Neural progenitor cell (in vitro differentiated cells): ENCODE measurements at places on chromosomes 6 and 20.

- peak; percentile 99 for DNase-seq
Observed at GRCh38 chr20:31514154-31515071, at the start of gene HM13. Gene HM13, plus strand, starts transcription at chr20:31514442. Its CDS starts 110 bp downstream, at chr20:31514552.

GRCh38 chr20:41531518-41532275 lies 86.5 kb downstream of the CHD6 start:
- no peak for DNase-seq

DNA sequence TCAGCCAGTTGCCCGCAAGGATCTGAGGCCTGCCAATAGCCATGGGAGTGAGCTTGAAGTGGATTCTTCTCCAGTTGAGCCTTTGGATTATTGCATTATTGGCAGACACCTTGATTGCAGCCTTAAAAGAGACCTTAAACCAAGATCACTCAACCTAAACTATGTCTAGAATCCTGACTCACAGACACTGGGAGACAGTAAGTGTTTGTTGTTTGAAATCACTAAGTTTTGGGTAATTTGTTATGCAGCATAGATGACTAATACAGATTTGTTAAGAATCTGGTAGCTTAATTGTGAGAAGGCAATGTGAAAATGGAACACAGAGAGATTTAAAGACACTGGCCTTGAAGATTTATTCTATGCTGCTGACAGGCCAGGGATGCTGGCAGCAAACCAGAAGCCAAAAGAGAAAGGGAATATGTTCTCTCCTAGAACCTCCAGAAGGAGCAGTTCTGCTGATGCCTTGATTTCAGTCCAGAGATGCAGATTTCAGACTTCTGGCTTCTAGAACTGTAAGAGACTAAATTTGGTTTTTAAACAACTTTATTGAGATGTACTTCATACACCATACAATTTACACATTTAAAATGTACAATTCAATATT lies 17.6 kb downstream of the SIRPD start:
- DNase-seq: no peak

DNA sequence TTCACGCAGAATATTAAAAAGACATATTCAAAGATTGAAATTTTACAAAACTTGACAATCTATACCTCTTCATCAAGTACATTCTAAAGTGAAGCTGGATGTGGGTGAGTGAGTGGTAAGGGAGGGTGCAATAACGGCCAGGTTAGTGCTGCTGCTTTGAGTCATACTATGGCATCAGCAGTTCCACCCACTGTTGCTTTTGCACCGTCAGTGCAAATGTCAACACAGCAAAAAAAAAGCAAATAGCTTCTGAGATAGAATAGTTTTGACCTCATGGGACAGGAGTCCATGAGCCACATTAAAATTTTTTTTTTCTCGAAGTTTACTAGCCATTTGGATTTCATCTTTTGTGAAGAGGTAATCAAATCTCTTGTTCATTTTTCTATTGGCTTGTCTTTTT lies 31.8 kb downstream of the PSMF1 start:
- no peak for DNase-seq

GRCh38 chr6:137709424-137710236 lies 157.4 kb upstream of the TNFAIP3 start:
- DNase-seq: no peak

GRCh38 chr20:39993742-39994141 lies 695.3 kb downstream of the MAFB start:
- no peak for DNase-seq

- DNase-seq: no peak
Observed at GRCh38 chr6:161169696-161170095, 104.2 kb downstream of the AGPAT4 start.
